ENCODE measurements at places on chromosomes 7 and 10.

DNA sequence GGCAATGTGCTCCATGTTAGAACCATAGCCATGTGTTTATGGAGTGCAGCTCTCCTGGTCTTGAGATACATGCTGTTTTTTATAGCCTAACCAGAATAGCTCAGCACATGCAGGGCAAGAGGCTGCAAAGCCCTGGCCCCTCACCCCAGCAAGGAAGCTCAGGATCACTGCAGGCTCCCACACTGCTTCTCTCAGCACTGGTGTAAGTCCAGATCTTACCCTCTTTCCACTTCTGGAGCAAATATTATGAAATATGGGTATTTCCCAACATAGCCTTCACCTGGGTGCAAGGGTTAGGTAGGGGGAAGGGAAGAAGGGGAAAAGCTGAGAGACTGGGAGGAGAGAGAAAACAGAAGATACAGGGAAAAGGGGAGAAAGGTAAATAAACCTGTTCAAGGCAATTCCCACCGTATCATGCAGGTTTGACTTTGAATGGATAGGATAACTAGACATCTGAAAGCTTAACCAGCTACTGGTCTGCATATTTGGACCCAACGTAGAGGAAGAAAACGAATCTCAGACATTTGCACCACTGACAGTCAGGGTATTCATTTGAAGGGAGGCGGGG lies 19.7 kb downstream of the SKIDA1 start:
- no peak for DNase-seq

DNA sequence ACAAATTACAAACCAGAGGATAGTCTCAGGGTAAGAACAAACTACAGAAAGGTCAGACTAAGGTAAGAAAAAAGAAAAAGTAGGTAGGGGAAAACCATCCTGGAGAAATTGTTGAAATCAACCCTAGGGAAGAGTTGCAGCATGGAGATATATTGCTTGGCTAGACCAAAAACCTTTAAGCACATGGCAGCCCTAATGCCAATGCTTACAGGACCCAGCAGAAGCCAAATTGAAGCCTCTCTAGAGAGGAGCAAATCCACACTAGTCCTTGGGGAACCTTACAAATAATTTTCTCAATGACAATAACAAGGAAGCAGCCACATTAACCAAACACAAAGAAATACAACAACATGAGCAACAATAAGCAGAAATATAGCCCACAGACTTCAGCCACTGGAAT lies 81.9 kb downstream of the CNOT4 start:
- no peak for DNase-seq

DNA sequence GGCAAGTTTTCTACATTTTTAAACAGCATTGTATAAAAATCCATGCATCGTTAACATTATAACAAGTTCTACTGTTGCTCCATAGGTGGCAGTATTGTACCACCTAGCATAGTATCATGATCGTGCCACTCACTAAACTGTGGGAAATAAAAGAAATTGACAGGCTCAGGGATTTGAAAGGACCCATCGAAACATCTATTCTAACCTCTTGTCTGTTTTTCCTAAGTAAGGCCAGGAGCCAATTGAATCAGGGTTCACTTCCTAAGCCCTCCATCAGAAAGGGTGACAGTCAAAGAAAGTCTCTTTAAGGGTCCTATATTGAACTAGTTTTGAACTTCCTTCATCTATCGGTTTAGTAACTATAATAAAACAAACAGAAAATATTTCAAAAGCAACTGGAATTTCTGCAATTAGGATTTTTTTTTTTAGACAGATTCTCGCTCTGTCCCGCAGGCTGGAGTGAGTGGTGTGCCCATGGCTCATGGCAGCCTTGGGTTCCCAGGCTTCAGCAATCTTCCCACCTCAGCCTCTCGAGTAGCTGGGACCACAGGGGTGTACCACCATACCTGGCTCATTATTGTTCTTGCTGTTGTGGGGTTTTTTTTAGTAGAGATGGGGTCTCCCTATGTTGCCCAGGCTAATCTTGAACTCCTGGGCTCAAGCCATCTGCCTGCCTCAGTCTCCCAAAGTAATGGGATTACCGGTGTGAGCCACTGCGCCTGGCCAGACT lies 9.4 kb downstream of the HACD1 start:
- DNase-seq, result no peak

GRCh38 chr10:28130267-28130666 lies 131.4 kb upstream of the ODAD2 start:
- no peak for DNase-seq

GRCh38 chr7:44633254-44634186 lies 27.1 kb downstream of the OGDH start:
- no peak for DNase-seq

DNA sequence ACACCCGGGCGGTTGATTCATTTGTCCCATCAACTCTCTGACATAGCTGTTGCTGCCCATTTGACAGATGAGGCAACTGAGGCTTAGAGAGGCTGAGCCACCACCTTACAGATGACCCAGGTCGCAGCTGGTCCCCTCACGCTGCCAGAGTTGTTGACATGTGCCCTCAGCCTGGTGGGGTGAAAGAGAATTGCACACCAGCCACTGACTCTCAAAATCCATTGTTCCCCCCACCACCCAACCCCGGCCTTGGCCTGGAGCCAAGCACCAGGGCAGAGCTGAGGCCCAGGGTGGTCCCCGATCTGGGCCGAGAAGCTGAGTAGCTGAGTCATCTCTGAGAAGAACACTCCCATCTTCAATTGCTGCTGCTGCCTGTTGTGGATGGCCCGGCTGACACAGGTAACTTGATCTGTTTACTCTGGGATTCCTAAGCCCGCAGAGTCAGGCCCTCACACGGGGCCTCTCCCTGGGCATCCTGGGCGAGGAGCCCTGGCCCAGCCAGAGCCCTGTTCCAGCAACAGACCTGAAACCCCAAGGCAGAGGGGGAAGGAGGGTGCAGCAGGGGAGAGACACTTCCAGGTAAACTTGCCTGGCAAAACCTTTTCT lies 27.5 kb downstream of the PVRIG start:
- peak; percentile 69 for DNase-seq

DNA sequence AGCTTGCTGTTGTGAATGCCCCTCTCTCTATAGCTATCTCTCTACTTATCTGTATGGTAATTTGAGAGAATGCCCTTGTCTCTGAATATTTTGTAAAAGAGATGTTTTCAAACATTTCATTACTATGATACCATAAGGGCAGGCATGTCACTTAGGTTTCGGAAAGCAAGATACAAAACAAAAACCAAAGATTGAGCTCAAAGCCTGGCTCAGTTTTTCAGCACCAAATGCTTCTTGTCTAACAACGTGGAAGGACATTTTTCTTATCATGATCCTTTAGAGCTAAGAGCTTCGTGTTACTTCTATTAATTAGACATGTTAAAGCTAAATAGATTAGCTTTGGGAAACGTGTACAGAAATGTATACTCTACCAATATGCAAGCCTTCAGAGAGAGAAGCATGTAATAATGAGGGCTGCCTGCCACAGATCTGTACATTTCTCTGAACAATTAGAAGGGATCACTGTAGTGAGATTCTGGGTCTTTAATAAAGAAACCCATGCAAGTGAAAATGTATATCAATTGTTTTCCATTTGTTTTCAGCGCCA lies 148.9 kb downstream of the ARID5B start:
- DNase-seq, result no peak

GRCh38 chr7:8220376-8221100 lies 41.4 kb downstream of the ICA1 start:
- no peak for DNase-seq

DNA sequence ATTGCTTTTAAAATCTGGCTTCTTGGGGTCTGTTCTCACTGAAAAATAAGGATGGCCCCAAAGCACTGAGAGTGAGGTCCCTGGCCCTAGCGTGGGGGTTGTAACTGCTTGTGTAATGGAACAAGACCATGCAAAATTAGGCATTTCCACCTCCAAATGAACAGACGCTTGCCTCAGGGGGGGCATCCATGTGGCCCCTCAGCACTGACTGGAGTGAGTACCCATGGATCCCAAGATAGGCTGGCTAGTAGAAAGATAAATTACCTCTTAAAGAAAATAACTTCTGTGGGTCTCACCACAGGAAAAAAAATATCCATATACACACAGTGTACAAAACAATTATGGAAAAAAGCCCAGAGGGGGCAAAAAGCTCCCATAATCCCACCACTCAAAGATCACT lies 15.2 kb upstream of the CPA1 start:
- DNase-seq, result no peak

DNA sequence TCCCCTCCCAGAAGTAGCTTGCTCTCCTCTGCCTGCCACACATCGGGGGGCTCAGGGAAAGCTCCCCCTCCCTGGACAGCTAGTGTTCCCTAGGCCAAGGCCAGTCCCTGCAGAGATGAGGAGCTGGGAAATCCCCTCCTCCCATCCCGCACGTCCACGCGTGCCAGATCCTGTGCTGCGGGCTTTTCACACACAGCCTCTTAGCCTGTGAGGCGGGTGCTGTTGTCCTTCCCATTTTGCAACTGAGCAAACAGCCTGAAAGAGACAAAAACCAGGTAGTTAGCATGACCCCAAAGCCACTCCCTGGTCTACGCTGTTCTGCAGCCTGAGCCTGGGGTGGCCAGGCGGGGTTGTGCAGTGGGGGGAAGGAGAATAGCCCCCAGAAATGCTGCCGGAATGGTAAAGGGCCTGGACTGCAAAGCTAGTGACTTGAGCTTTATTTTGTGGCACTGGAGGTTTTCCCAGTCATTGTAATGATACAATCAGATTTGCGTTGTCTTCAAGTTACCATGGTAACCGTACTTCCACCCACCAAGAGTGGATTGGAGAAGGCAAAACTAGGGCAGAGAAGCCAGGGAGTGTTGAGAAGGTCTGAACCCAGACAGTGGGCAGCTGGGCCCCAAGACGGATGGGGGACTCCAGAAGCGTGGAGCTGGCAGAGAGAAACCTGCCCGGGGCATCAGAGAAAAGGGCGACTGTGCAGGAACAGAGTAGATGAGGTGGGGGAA lies 98.6 kb upstream of the KCTD7 start:
- no peak for DNase-seq

- no peak for DNase-seq
Observed at GRCh38 chr10:30455816-30456215, 21.8 kb downstream of the MAP3K8 start.

GRCh38 chr7:159094023-159094740 lies 50.5 kb downstream of the VIPR2 start:
- DNase-seq, result peak; percentile 34

- DNase-seq, result no peak
Observed at GRCh38 chr10:84176836-84177474, 3.4 kb downstream of the GPR15LG start.

DNA sequence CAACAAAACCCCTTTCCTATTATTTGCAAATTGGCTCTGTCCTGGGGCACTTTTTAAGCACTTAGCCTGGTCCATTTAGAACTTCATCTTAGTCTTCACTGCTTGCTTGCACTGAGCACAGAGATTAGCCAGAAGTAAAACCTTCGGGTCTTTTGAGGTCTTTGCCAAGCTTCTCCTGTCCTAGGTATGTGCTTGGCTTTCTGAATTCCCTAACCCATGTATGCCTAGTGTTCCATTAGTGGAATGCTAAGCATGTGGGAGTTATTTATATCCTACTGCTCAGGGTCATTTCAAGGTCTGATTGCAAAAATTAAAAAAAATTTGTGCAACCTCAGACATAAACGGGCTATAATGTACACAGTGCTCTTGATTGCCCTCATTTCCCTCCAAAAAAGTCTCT lies 18.0 kb downstream of the ZNF37A start:
- no peak for DNase-seq

DNA sequence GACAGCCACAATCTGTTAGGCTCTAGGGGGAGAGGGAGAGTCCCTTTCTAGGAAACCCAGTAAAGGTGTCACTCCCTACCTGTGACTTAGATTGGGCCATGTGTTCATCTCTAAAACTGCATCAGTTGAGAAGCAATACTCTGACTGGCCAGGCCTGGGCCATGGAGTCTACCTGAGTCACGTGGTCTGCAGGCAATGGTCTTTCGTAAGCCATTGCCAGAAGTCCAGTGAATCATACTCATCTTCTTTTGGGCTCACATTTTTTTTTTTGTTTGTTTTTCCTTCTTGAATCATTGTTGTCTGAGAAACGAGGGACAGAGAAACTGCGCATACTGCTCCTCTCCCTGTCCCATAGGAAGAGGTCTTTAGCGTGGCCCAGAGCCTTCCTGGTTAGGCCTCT lies 215.6 kb downstream of the CCSER2 start:
- DNase-seq, result no peak

GRCh38 chr10:47022311-47023131 lies 111.3 kb downstream of the PTPN20 start:
- DNase-seq, result no peak
